HCT116 (cell line): ENCODE measurements at places on chromosomes 13 and 19. TPM values are rescaled to one million over a fixed set of nuclear protein-coding genes. Genes with fewer than 3 reads are reported as not detected.

DNA sequence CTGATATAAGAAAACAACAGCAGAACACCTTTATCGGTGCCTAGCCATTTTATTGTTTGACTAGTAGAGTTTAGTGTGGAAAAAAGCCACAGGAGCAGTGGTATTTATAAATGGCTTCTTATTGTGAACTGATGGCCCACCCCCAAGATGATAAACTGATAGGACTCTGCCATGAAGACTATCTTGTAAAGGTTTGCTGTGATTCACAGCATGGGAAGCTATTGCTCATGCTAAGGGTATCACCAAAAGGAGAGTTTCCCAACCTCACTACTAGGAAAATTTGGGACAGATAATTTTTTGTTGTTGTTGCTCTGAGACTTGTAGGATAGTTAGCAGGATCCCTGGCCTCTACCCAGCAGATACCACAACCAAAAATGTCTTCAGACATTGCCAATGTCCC is 12.0 kb upstream of the SLC7A1 start:
- no peak for DNase-seq

DNA sequence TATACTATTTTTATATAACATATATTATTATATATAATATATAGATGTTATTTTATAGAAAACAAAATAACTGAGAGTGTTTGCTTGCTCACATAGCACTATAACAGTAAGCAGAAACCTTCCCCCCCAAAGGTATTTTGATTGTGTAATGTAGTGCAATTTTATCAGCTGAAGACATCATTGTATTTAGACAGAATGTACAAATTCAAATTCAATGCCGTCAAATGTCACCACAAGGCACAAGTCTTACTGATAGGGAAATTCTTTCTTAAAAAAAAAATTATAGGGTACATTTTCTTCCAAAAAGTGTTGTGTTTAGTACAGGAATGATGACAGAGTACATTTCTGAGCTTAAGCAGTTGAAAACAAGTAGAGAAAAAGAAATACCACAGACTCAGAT is 1147.1 kb upstream of the SPRY2 start:
- no peak for DNase-seq

- no peak for DNase-seq
Observed at GRCh38 chr13:92769046-92769445, 457.6 kb upstream of the GPC6 start.

The CPT1C gene
- 12.0 TPM for total RNA-seq

DNA sequence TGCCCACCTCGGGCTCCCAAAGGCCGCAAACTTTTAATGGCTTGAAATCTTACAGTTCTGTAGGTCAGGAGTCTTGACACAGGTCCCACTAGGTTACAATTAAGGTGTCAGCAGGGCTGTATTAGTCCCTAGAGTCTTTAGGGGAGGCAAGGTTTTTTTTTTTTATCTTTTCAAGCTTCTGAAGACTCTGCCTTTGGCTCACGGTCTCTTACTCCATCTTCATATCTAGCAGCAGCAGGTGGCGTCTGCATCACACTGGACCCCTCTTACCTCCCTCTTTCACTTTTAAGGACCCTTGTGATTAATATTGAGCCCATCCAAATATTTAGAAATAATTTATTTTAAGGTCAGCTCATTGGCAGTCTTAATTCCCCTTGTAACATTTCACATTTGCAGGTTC is 11.6 kb downstream of the MIR17HG start:
- no peak for DNase-seq

DNA sequence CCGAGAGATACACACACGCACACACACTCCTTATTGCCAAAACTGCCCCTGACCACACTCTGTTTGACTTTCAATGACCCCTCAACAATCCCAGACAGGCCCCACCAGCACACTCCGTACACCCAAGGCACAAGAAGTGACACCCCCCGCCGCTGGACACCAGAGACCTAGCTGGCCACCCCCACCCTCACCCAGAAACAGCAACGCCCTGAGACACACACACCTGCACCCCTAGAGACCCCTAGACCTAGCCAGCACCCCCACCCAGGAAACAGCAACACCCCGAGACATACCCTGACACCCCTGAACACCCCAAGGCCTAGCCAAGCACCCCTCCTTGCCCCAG is 1.1 kb upstream of the PTGER1 start:
- DNase-seq: no peak

DNA sequence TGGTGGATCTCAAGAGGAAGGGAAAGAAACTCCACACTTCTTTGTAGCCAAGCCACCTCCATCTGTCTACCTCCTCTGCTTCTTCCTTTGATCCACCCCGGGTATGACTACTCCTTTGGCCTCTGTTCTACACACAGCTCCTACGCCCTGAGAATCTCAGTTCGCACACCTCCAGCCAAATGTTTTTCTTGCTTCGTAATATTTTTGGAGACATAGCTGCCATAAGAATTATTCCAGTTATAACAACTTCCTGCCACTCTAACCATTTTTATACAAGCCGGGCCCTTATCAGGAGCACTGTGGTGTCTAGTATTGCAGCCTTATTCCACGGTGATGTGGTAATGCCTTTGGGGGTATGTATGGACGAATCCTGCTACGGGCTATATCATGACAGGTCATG is 126.7 kb downstream of the STARD13 start:
- no peak for DNase-seq

The ZNF552 gene
- 7.1 TPM for total RNA-seq

- DNase-seq: no peak
Observed at GRCh38 chr13:78589206-78589605, 14.1 kb downstream of the POU4F1 start.

DNA sequence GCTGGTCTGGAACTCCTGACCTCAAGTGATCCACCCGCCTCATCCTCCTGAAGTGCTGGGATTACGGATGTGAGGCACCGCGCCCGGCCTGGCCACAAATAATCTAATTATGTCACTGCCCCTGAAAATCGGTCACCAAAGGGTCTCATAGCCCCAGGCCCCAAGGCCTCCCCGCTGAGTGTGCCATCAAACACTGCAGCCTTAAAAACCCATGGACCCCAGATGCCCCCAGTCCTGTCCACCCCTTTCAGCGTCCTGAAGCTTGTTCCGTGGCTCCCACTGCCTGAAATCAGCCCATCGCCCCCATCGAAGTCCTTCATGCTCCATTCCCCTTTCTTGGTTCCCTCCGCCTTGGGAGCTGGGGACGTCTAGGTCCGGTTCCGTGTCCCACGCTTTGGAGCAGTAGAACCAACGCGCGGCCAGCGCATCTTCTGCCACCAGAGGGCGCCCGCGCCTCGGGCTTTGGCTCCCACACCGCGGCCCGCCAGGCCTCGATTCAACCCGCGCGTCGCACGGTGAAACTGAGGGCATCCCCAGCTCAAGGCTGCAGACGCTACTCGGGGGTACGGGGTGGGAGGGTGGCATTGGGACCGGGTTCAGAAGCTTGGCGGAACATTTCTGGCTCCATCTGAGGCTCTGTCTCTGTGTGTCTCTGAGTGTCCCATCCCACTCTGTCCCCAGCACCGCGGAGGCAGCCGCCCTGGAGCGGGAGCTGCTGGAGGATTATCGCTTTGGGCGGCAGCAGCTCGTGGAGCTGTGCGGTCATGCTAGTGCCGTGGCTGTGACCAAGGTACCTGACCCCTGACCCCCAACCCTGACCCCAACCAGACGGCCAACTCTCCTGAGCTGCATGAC is 3.5 kb downstream of the YJEFN3 start:
- DNase-seq: no peak

DNA sequence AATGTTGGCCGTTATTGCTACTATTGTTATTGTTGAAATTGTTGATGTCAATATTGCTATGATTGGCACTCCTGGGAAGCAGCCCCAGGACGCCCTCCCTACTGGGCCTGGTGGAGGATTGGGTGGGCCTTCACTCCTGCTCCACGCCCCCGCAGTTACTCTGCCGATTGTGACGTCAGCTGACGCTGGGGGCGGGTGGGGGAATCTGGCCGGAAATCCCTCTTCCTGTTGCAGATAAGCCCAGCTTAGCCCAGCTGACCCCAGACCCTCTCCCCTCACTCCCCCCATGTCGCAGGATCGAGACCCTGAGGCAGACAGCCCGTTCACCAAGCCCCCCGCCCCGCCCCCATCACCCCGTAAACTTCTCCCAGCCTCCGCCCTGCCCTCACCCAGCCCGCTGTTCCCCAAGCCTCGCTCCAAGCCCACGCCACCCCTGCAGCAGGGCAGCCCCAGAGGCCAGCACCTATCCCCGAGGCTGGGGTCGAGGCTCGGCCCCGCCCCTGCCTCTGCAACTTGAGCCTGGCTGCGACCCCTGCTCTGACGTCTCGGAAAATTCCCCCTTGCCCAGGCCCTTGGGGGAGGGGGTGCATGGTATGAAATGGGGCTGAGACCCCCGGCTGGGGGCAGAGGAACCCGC is at the start of gene ETV2:
ETV2 (plus strand) TSS at position 231 of the 637 bp plus-strand sequence. CDS start 716 bp downstream, outside the sequence.
- no peak for DNase-seq

- DNase-seq: no peak
Observed at GRCh38 chr19:40713939-40714338, 2.7 kb downstream of the COQ8B start.

DNA sequence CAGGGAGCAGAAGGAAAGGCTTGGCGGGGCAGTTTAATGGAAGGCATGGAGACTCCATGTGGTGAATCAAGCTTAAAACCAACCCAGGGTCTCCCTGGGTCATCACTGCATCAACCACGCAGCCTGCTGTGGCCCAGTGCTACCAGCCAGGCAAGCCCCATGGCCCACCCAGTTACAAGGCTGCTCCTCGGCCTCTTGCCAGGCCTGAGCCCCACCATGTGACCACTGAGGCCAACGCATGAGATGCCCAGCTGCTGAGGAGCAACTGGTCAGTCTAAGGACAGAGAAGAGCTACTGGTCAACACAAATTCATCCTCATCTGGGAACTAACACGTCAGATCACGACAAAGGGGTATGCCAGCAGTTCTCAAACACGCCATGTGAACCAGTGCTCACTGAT is 15.4 kb upstream of the KPTN start:
- no peak for DNase-seq

DNA sequence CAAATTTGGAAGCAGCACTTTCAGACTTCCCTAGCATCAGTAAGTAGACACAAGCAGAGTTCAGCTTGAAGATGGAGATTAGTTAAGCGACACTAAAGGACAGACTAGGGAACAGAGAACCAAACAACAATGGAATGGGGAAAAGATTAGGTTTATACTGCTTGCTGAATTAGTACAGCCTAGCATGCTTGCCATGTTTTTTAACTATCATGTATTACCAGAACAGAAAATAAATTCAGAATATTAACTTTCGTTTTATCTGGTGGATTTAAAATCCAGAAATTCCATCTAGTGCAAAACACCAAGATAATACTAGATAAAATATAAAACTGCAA is 451.5 kb upstream of the SLC10A2 start:
- DNase-seq: no peak

DNA sequence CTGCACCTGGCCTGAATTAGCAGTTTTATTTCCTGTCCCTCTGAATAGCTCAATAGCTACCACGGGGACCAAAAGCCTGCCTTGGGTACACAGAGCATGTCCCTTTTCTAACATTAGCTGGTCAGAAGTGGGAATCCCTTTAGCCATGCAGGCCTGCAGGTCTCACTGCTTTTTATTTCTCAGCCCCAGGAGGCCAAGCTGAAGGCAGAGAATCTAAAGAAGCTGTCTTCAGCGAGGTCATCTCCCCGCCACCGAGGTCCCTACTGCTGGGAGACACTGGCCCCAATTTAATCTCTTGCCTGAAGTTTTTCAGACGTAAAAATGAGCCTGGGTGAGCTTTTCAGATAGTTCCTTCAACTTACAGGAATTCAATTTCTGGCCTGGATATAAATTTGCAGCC is 40.7 kb downstream of the PIN1 start:
- DNase-seq: no peak

The PDX1 gene
- 1.7 TPM for total RNA-seq

GRCh38 chr13:68076046-68076445 is 845.9 kb upstream of the PCDH9 start:
- DNase-seq: no peak

- DNase-seq: no peak
Observed at GRCh38 chr13:110628952-110629701, 13.8 kb downstream of the NAXD start.

The ZNF506 gene
- total RNA-seq: 0.42 TPM

The TSKS gene
- 0.76 TPM for total RNA-seq

DNA sequence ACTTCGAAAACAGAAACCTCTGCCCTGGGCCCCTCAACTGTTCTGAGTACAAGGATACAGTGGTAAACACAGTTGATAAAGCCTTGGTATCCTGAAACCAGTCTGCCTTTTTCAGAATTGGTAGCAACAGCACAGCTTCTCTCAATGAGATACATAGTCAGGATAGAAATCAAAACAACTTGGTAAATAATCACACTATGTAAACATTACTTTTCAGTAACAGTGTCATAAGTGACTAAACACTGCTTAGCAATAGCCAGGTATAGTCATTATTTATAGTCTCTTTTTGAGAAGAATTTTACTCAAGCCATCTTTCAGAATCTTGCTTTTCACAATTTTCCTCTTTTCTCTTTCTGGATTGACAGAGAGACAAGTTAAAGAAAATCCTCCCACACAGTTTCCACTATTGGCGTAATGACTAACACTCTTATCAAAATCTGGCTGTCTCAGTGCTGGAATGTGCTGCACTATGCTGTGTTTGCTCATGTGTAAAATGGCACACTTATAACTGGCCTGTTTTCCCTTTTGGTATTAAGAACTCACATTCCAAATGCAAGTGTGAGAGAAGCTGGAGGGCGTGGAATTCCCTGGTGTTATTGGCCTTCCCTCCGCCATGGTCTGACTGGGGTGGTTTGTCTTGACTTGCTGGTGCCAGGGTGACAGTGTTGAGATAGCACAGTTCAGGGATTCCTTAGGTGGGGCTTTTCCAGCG is 368.8 kb downstream of the TDRD3 start:
- DNase-seq: no peak

DNA sequence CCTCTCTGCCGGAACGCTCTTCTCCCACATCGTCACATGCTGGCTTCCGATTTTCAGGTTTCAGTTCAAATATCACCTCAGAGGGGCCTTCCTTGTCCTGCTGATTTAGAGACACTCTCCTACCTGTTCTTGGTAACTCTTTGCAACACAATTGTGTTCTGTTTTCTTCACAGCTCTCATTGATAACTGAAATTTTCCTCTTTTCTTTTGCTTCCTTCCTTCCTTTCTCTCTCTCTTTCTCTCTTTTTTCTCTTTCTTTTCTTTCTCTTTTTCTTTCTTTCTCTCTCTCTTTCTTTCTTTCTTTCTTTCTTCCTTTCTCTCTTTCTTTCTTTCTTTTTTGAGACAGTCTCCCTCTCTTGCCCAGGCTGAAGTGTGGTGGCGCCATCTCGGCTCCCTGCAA is 12.0 kb upstream of the LRRC4B start:
- DNase-seq: no peak

- peak; percentile 26 for DNase-seq
Observed at GRCh38 chr13:44969551-44970484, 19.5 kb downstream of the NUFIP1 start.

The UCHL3 gene
- total RNA-seq: 32.4 TPM
